ENCODE measurements at places on chromosomes 7 and 10.
A peak's percentile ranks its signal among the peaks of the same experiment; 100 is the strongest.

GRCh38 chr10:32963096-32963495, 5.1 kb upstream of the ITGB1 start:
- no peak for DNase-seq

DNA sequence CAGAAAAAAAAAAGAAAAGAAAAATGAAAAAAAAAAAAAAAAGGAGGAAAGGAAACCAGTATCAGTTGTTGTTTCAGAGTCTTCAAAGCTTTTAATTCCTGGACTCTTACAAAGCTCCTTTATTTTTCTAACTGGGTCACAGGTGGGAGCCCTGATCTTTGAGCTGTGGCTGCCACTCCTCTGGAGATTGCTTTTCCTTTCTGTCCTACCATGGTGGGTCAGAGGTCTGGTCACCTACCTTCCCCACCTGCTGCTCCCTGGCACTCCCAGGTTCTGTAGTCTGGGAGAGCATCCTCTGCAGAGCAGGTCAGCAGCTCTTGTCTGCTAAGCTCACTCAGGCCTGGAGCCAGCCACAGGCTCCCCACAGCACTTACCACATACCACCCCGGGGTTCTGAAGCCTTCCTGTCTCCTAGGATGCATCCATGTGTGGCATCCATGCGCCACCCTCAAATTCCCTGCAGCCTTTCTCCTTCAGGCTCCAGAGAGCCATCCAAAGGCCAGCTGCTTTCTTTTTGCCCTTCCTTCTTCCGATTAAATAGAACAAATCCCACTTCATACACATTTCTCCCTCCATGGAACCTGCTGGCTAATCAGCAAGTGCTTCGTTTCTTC, 73.2 kb upstream of the TPK1 start:
- no peak for DNase-seq

GRCh38 chr7:46318276-46318675, 397.2 kb upstream of the IGFBP3 start:
- DNase-seq: no peak

DNA sequence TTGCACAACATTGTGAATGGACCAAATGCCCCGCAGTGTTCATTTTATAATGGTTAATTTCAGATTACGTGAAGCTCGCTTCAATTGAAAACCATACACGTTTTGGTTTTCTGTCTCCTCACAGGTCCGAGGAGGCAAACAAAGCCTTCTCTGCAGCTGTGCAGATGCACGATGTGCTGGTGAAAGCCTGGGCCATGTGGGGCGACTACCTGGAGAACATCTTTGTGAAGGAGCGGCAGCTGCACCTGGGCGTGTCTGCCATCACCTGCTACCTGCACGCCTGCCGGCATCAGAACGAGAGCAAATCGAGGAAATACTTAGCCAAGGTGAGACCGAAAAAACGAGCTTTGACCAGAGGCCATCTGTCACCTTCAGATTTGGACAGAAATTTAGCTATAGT, 110.3 kb downstream of the TRRAP start:
- DNase-seq: no peak

GRCh38 chr7:107596881-107597581, 17.0 kb downstream of the BCAP29 start:
- no peak for DNase-seq

GRCh38 chr10:70381471-70382421, 679 bp downstream of the LRRC20 start:
- no peak for DNase-seq

GRCh38 chr10:125448596-125448995, 234.4 kb downstream of the TEX36 start:
- DNase-seq: no peak

- DNase-seq: no peak
Measured at GRCh38 chr7:4020086-4020485, 662.0 kb upstream of the FOXK1 start.

DNA sequence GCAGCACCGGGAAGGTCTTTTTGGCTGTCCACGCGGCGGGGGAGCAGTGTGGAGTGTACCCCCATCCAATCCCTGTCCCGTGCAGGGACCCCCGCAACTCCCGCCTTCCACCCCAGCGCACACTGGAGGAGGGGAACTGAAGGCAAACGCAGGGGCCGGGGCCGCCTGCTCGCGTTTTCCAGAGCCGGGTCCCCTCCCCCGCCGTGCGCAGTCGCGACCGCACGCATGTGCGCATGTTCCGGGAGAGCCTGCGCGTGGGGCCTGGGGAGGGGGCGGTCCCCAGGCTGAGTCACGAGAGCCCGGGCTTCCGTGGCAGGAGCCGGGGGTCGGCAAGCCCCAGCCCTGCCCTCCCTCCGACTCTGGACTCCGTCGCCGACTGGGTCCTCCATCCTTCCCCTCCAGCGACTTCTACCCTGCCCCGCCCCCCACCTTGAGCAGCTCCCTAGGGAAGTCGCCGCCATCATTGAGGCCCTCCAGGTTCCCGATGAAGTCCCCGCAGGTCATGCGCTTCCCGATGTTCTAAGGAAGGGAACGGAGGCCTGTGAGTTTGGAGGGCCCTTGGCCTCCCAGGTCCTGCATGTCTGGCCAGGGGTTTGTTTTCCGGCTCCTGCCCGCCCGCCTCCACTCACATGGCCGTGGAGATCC, 8.0 kb downstream of the PSD start:
- no peak for DNase-seq

DNA sequence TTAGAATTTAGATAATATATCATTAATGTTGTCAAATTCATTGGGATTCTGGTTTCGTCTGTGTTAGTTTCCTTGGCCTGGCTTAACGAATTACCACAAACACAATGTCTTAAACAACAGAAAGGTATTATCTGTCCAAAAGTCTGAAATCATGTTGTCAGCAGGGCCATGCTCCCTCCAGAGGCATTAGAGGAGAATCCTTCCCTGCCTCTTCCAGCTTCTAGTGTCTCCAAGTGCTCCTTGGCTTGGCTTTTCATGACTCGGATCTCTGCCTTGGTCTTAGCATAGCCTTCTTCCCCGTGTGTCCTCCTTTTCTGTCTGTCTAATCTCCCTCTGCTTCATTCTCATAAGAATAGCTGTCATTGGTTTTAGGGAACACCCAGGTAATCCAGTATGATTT, 482.5 kb downstream of the SEMA3D start:
- no peak for DNase-seq

DNA sequence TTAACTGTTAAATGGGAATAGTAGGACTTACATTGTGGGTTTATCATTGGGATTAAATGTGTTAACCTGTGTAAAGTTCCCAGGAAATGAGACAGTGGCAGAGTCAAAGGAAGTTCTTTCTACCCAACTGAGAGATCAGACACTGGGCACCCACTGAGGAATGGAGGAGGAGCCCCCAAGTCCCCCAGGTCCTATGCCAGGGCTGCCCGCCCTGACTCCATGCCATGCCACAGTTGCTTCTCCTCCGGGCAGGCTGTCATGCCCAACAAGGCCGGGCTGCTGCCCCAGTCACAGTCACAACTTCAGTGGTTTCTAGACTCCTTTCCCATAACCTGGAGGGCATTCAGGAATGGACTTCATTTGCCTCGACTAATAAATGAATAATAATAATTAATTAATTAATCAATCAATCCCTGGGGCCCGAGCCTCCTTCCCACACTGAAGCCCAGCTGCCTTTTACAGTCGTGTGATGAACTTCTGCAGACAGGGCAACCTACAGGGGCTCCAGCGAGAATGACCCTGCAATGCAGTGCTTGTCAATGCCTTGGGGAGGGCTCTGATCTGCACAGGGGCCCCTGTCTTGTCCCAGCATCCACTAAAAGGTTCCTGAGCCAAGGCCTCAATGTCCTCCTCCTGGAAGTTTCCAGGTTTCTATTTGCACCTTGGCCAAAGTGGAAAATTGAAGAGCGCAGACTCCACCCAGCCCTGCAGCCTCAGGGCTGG, 32.4 kb downstream of the DRGX start:
- no peak for DNase-seq

DNA sequence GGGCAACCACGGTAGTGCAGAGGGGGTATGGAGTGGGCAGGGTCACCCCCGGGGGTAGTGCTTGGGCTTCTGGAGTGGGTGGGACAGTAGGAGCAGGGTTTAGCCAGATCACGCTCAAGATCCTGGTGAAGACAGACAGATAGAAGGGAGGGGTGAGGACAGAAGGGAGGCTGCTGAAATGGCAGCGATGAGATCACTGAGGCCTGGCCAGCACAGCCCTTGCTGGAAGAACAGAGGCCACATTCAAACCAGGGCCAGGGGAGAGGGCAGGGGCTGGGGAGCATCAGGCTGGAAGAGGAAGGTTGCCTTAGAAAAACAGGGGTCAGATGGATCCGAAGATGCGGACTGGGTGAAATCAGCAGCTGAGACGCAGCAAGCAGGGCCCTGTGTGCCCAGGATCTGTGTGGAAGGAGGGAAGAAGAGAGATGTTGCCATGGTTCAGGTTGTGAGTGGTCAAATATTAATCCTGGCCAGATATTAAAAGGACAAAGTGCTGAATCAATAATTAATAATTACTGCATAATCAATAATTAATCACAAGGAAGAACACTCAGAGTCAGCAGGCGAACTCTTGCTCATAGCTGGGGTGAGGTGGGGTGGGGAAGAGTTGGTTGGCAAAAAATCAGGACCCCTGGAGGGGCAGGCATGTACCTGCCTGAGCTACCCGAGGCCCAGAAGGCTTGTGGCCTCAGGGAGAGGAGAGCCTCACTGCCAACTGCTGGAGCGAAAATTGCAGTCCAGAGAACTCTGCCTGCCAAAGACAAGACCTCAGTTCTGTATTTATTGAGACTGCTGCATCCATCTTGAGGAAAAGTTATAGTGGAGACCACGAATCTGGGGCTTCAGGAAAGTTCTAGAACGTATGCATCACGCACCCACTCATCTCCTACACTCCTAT, 105.7 kb downstream of the GRB10 start:
- DNase-seq: no peak

GRCh38 chr10:51667678-51668335, 31.6 kb downstream of the CSTF2T start:
- no peak for DNase-seq

DNA sequence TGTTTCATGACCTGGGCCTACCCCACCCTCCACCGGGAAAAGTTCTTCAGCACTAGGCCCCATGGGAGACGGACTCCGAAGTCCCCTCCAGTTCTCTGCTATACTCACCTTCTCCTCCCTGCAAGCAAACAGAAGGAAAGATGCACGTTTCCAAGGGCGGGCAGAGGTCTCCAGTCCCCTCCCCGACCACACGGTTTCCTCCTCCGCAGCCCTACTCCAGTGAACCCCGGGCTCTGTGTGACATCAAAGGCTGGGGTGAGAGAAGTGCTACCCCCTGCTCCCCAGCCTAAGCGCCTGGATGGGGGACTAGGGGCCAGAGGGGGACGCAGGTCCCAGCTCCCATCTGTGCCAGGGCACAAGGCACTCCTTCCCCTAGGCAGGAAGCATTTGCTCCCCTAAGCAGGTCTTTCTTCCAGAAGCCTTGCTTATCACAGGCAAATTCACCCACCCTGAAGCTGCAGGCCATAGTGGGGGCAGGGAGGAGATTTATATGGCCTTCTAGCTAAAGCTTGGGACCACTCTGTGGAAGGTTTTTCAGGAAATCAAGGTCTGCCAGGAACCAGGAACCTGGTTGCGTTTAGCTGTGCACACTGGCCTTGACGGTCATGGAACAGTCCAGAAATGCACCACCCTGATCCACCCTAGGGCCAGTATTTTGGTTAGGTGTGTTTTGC, 52.8 kb downstream of the ASB13 start:
- DNase-seq: no peak

GRCh38 chr7:158106272-158106671, 481.4 kb downstream of the PTPRN2 start:
- DNase-seq: no peak

GRCh38 chr10:79179164-79179956, 110.6 kb downstream of the ZMIZ1 start:
- DNase-seq: no peak

DNA sequence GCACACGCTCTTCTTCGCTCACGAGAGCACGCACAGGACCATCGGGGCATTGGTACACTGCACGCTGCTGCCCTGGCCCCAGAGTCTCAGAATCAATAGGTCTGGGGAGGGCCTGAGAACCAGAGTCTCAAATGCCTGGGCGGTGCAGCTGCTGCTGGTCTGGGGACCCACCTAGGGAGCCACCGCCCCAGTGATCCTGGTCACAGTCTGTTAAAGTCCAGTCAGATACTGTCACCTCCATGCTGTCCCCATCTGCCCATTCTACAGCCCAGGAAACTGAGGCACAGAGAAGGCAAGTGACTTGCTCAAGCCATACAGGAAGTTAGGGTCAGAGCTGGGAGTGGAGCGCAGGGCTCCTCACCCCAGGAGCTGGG, 38.0 kb downstream of the ZCCHC24 start:
- DNase-seq: no peak

GRCh38 chr10:13787015-13787421, 200.3 kb downstream of the PRPF18 start:
- no peak for DNase-seq

- DNase-seq: no peak
Measured at GRCh38 chr10:13338390-13339110, 9.5 kb downstream of the SEPHS1 start.

DNA sequence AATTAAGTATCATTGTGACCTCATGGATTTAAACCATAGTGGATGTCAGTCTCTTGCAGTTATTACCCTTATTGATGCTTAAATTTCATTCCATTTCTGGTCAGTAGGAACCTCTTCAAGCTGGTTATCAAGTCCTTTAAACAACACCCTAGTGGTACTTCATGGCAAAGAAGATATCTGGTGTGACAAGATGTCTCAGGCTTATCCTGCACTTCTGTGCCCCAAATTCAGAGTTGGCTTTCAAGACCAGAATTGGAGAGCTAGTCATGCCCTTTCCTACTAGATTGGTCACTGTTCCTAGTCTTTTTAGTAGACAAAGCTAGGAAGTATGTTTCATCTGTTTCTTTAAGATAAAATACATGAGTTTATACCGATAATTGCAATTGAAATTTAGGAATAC, 54.9 kb downstream of the KMT2E start:
- peak; percentile 47 for DNase-seq

DNA sequence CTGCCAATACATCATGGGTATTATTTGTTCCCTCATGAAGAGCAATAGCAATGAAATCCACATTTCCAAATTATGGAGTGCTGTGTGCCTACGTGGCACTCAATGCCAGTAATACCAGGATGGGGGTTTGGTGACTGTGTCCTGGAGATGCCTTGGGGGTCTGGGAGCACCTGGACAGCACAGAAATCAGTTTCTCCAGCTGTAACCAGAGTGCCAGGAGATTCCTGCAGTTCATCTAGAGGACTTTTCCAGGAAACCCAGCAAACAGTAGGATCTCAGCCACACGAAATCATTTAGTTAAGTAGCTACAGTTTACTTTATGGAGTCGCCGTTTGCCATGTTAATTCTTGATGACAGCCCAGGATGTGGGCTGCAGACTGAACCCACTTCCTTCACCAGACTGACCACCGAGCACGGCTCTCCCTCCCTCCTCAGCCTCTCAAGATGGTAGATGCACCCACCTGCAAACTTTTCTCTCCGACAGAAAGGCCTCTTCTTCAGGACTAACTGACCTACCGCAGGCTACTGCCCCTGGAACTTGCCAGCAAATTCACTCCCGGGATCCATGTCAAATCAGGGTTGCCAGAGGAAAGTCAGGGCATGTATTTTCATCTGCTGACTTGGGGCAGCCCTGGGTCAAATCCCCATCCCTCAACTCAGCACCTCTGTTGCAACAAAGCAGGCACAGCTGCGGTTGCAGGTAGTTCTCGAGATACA, 30.3 kb downstream of the MKI67 start:
- no peak for DNase-seq
